CD4-positive, alpha-beta T cell treated with Interleukin-17A for 4 hours (primary cell): ENCODE measurements at places on chromosomes 1 and 21.

GRCh38 chr1:15820478-15820877, 13.0 kb upstream of the UQCRHL start:
- no peak for DNase-seq

DNA sequence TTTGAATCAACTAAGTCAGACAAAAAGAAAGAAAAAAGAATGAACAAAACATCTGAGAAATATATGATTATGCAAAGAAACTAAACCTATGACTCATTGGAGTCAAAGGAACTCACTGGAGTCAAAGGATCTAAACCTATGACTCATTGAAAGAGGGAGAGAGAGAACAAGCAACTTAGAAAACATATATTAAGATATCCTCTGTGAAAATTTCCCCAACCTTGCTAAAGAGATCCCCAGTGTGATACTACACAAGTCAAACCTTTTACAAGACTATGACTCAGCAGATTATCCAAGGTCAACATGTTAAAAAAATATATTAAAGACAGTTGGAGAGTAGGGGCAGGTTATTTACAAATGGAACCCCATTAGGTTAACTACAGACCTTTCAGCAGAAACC, 1538.3 kb downstream of the NCAM2 start:
- DNase-seq = no peak

- DNase-seq = no peak
Measured at GRCh38 chr1:180179162-180179957, 24.7 kb downstream of the QSOX1 start.

DNA sequence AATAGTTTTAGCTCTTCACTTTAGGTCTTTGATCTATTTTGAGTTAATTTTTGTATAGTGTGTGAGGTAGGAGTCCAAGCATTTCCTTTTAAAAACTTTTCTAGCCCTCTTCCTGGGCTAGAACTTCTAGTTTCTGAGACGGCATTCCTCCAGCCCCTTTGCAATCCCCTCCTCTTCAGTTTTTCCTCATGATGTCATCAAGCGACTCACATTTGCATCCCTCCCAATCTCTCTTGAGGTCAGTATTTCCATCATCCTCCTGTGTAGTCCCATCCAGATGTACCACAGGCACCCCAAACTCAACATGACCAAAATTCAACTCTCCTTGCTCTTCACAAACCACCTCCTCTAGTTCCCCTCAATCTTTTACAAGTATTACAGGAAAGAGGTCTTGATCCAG, 10.7 kb downstream of the HMGN2 start:
- no peak for DNase-seq

- no peak for DNase-seq
Measured at GRCh38 chr1:25476186-25477097, 45.7 kb downstream of the MACO1 start.
